Activated CD4-positive, alpha-beta T cell treated with anti-CD3 and anti-CD28 coated beads, Interleukin-2, amount 10 ng/mL, durations not matched to agents 7 days and 5 days (primary cell): ENCODE measurements at places on chromosomes 16 and 17.

- DNase-seq: no peak
- H3K4me1 ChIP-seq: no peaks in the 10 kb centered on the region
- H3K36me3 ChIP-seq: no peaks in the 10 kb centered on the region
- no peak overlapping the region for H3K4me3 ChIP-seq
- peaks cover 1% of the 10 kb centered on the region for H3K27me3 ChIP-seq
- H3K27ac ChIP-seq: no peak overlapping the region
These were observed 45.3 kb upstream of the JPH3 start for GRCh38 chr16:87556941-87557459.

DNA sequence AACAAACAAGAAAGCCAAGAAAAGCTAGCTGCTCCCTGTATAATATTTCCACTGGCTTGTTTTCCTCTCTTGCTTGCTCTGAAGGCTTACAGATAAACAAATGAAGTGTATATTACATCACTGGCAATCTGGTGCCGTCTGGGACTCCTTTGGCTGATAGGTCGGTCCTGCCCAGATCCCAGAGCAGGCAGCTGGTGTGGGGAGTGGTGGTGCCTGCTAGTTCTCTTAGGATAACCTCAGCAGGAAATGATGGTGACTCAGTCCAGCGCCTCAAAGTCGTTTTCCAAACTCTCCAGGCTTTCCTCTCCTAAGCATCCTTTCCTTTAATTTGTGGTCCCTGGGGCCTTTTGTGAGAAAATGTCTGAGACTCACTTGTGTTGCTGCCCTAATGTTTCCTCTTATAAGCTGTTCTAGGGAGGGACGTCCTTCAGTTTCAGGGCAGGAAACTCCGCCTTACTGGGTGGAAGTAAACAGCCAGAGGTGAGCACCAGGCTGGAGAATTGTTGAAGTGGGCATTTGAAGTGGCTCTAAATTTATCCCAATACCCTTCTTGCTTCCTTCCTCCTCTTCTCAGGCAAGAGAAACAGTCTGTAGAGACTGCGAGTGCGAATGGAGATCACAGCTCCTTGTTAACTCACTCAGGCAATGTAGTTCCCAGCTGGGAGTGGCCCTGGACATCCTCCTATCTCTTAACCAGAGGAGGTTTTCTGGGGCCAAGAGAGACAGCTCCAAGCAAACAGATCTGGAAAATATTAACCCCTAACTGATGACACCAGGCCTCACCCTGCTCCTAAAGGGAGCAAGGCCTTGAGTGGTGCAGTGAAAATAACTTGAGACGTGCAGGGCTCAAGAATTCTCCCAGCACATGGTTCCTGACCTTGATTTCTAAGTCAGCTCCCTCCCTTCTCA is 34.9 kb downstream of the CD300LF start:
- peak overlapping the region; percentile 4 for H3K4me3 ChIP-seq
- DNase-seq: peak; percentile 16
- peaks cover 22% of the 10 kb centered on the region for H3K4me1 ChIP-seq
- no peaks in the 10 kb centered on the region for H3K36me3 ChIP-seq
- H3K27me3 ChIP-seq: peaks cover 41% of the 10 kb centered on the region
- H3K27ac ChIP-seq: peak overlapping the region; percentile 48

- H3K4me1 ChIP-seq: peaks cover 40% of the 10 kb centered on the region
- peak overlapping the region; percentile 98 for H3K27ac ChIP-seq
- peak; percentile 59 for DNase-seq
These were observed 9.3 kb downstream of the TACO1 start for GRCh38 chr17:63609816-63610573.

DNA sequence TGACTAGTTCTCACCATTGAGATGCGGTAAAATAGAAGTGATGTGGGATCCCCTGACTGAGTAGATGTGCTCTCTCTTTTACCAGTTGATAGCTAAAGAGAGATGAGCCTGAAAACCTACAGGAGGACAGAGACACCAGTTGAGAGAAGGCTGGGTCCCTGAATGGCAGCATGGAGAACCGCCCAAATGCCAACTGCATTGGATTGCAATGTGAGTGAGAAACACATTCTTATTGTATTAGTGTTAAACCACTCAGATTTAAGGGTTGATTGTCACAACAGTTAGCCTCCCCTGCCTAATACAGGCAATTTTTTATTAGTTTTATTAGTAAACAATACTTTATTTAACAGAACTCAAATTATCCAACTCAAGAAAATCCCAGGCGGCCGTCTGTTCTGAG is 61.2 kb downstream of the SPACA3 start:
- H3K27me3 ChIP-seq: peaks cover 2% of the 10 kb centered on the region
- H3K4me3 ChIP-seq: no peak overlapping the region
- H3K36me3 ChIP-seq: no peaks in the 10 kb centered on the region
- no peak overlapping the region for H3K27ac ChIP-seq
- DNase-seq: no peak
